Stimulated activated CD8-positive, alpha-beta memory T cell treated with anti-CD3 and anti-CD28 coated beads, Interleukin-15, amount 100 ng/mL, for 48 hours (primary cell): ENCODE measurements at places on chromosomes 7 and 10.

GRCh38 chr7:130673066-130673465 is 4.5 kb upstream of the COPG2 start:
- DNase-seq = no peak

DNA sequence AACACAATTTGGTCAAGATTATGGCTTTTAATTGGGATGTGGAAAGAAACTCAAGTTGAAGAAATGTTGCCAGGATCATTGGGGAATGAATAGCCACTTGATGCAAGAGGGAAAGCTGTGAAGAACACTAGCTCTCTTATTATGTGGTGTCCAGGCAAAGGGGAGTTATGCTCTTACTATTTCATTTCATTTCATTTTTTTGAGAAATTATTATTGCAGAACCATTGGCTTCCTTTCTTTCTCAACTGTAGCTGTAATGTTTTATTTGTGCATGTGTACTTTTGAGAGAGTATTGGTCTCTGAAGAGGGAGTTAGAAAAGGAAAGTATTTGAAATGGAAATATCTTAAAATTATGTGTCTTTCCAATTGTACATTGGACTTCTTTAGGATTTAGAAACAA is 312.6 kb upstream of the BMPER start:
- no peak for DNase-seq

- peak; percentile 54 for DNase-seq
These were observed 15.4 kb upstream of the PRF1 start for GRCh38 chr10:70617798-70618568.

DNA sequence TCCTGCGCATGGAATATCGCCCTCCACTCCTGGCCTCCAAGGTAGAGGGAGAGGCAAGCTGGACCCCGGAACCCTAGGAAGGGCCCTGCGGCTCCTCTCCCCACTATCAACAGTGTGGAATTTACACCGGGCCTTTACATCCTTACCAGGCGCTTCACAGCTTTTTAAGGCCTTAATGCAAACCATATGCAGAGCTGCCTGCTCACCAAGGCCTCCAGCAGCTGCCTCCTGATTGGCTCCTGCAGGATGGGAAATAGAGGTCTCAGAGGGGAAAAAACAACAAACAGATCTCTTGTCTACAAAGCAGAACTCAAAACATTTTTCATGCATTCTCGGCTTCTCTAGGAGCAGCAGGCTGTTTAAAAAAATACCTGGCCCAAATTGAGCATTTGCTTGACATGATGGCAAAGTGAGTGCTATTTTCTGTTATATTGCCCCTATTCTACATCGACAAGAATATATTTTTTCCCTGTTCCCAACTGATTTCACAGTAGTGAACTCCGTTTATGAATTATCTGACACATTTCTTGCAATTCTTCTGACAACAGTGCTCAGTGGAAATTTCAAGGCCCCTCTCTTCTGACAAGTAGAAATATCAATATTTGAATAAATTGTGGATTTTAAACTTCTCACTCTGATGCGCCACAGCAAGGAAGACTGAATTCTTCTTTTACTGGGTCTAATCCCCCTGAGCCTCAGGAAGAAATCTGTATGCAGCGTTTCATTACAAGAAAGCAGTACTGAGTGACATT is 51.7 kb downstream of the EBF3 start:
- no peak for DNase-seq

- DNase-seq = no peak
These were observed 75.6 kb downstream of the CCDC6 start for GRCh38 chr10:59830601-59831259.

GRCh38 chr10:49119746-49120145 is 4.4 kb upstream of the VSTM4 start:
- no peak for DNase-seq

DNA sequence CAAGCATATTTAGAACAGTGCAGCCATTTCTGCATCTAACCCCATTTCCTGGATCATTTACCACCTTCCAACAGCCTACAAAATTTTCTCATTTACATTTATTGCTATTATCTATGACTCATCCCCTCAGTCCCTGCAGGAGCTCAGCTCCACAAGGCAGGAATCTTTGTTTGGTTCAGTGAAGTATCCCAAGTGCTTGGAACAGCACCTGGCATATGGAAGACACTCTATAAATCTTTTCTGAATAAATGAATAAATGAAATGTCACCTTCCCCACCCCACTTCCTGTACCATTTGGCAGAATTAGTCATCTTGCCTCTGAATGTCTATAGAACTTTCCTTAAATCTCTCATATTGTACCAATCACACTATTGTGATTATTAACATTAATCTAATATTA is 110.7 kb downstream of the HIP1 start:
- no peak for DNase-seq
